Daoy (cell line): ENCODE measurements at places on chromosomes 7 and 10. TPM values are rescaled to one million over a fixed set of nuclear protein-coding genes. Genes with fewer than 3 reads are reported as not detected.

The TAC1 gene
- total RNA-seq = 0.86 TPM in 1 of 2 replicates, not detected in the other

The GBX1 gene
- not detected in 2 replicates for total RNA-seq

The CYP2W1 gene
- total RNA-seq = not detected in 2 replicates

The CLCN1 gene
- total RNA-seq = 0.23 TPM in 1 of 2 replicates, not detected in the other

The PRKCQ gene
- 7.1 and 8.1 TPM in 2 replicates for total RNA-seq

The ACHE gene
- 0.46 TPM in 1 of 2 replicates, not detected in the other for total RNA-seq

The MACROH2A2 gene
- total RNA-seq = 33.7 and 39.0 TPM in 2 replicates

The SKIDA1 gene
- total RNA-seq = 0.29 and 1.3 TPM in 2 replicates

The LEP gene
- not detected in 2 replicates for total RNA-seq

The PPP1R17 gene
- not detected in 2 replicates for total RNA-seq

The ERVW-1 gene
- total RNA-seq = not detected in 2 replicates

The ZNF438 gene
- total RNA-seq = 0.91 and 2.4 TPM in 2 replicates

The DOCK1 gene
- 16.4 and 19.1 TPM in 2 replicates for total RNA-seq

The LRRN3 gene
- 20.0 and 26.1 TPM in 2 replicates for total RNA-seq

The MEIG1 gene
- total RNA-seq = not detected in 2 replicates

The CNPY1 gene
- 1.7 and 2.7 TPM in 2 replicates for total RNA-seq

The ADCYAP1R1 gene
- 0.17 and 0.24 TPM in 2 replicates for total RNA-seq

The BLVRA gene
- total RNA-seq = 53.5 and 63.1 TPM in 2 replicates

The SRGN gene
- total RNA-seq = 8.3 and 11.5 TPM in 2 replicates

The JAKMIP3 gene
- 0.24 and 0.51 TPM in 2 replicates for total RNA-seq

The KCNH2 gene
- total RNA-seq = 0.80 and 1.3 TPM in 2 replicates

The RNLS gene
- 4.3 and 13.9 TPM in 2 replicates for total RNA-seq

The GJD4 gene
- total RNA-seq = not detected in 2 replicates

The TSPAN12 gene
- total RNA-seq = 15.9 and 17.7 TPM in 2 replicates

The SFTPA2 gene
- total RNA-seq = not detected in 2 replicates

The LLCFC1 gene
- total RNA-seq = not detected in 2 replicates

The GBF1 gene
- total RNA-seq = 17.3 and 26.5 TPM in 2 replicates

The BAIAP2L1 gene
- total RNA-seq = 11.1 and 14.3 TPM in 2 replicates
